ENCODE measurements at places on chromosomes 6 and 20.

GRCh38 chr6:108622641-108623298, 62.1 kb downstream of the FOXO3 start:
- no peak overlapping the region for H3K27ac ChIP-seq
- H3K4me1 ChIP-seq = peaks cover 7% of the 10 kb centered on the region
- no peaks in the 10 kb centered on the region for H3K36me3 ChIP-seq
- no peak overlapping the region for H3K4me3 ChIP-seq

DNA sequence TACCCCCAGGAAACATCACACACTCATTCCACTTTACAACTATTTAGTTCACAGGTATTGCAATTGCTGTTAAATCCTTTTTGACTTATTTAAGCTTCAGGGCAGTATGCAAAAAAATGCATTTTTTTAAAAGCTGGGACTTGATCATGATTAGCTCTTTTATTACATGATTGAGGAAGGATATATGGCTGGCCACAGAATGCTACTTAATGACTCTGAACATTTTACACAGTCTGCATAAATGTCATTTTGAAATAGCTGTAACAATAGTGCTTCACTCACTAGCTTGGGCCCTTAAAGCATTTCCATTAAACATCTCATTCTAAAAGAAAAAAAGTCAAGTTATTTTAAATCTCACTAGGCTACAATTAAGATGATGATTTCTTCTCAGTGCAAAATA, 429.7 kb downstream of the FRK start:
- no peak for DNase-seq
- H3K4me3 ChIP-seq = no peak overlapping the region

GRCh38 chr6:170284126-170284773, 6.6 kb downstream of the DLL1 start:
- H3K27ac ChIP-seq = no peak overlapping the region
- no peaks in the 10 kb centered on the region for H3K36me3 ChIP-seq
- H3K27me3 ChIP-seq = peaks cover 15% of the 10 kb centered on the region
- no peak overlapping the region for H3K4me3 ChIP-seq
- DNase-seq = no peak

DNA sequence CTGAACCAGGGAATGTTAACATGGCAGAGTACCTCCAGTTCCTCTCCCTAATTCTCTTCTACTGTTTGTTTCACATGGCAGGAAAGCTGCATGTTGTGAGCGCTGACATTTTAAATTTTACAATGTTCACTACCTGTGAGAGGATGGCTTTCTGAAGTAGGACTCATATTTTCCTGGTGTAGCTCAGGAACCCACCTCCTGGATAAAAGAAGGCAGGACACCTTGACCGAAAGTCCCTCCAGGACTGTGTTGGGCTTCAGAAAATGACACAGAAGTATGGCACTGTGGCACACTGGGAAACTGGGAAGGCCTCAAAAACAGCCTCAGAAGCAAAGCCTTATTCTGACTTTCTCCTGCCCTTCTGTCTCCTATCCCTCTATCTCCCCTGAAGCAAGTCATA, 33.3 kb downstream of the PTPRK start:
- no peak overlapping the region for H3K4me3 ChIP-seq
- H3K27me3 ChIP-seq = no peaks in the 10 kb centered on the region
- H3K36me3 ChIP-seq = no peaks in the 10 kb centered on the region
- no peak overlapping the region for H3K27ac ChIP-seq

GRCh38 chr20:14220986-14221385, 116.4 kb downstream of the FLRT3 start:
- H3K4me1 ChIP-seq = no peaks in the 10 kb centered on the region
- H3K36me3 ChIP-seq = no peaks in the 10 kb centered on the region
- no peak overlapping the region for H3K27ac ChIP-seq
- H3K27me3 ChIP-seq = no peaks in the 10 kb centered on the region
- no peak overlapping the region for H3K4me3 ChIP-seq
